ENCODE measurements at places on chromosomes 5 and 9.

- no peak for DNase-seq
Measured at GRCh38 chr5:643811-644271, 31.7 kb downstream of the CEP72 start.

DNA sequence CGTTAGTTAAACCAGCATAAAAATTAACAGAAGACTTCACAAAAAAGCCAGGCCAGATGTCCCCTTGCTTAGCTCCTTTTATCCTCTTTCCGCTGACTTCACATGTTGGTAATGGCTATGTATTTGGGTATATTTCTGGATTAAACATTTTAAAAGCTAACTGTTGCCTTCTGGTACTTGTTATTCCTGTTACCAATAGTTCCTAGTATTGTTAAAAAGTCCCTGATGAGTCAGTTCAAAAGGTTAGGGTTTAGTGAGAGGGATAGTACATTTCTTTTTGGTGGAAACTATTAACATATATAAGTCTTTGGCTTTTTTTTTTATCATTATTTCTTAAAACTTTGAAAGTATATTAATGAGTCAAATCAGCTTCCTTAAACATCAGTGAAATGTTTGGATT is 103.2 kb upstream of the ELL2 start:
- no peak for DNase-seq

- DNase-seq = no peak
Measured at GRCh38 chr5:147687118-147687517, 95.4 kb downstream of the JAKMIP2 start.

- DNase-seq = peak; percentile 93
Measured at GRCh38 chr9:132214027-132214622, 52.3 kb downstream of the NTNG2 start.

DNA sequence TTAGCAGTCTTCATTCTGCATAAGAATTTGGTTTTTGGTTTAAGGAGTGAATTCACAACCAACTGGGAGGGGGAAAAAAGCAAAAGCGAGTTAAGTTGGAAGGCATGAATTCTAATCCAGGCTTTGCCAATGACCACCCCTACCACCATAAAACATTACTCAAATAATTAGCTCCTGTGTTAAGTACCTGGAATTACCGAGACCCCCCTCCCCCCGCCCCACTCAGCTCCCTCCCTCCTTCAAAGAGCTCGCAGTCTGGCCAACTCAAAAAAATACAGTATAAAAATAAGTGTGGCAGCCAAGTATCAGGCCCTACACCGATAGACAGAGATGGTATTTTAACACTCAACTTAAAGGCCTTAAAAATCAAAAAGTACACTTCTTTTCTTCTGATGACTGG is 492 bp downstream of the ATG12 start:
- no peak for DNase-seq

GRCh38 chr9:95103871-95104580 is 213.5 kb downstream of the FANCC start:
- peak; percentile 32 for DNase-seq

GRCh38 chr5:57313716-57314115 is 139.9 kb downstream of the GPBP1 start:
- DNase-seq = no peak

DNA sequence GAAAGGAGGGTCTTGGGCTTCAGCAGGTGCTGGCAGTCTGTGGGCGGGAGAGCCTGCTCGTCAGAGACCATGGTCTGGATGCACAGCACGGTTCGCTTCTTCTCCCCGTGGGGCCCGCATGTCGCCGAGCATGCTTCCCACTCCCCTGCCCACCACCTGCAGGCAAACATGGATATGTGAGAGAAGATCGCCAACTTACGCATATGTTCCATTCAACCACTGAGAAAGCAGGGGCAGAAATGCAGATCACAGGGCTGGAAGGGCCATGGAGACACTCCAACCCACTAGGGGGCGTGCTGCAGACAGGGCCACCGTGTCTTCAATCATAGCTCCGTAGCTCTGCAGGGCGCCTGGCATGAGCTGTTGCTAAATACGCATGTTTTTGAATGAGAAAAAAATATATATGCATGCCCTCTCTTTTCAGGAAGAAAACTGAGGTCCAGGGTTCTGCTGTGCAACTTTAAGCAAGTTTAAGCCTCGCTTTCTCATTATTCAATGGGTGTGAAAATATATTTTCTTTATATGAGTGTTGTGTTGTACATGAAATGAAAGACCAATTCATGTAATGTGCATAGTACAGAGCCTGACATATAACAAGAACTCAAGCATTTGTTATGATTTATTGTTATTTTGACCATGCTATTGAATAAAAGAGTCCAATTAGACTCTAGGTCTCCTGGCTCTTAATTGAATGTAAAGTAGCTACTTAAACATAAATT is 148.0 kb downstream of the TARS1 start:
- peak; percentile 23 for DNase-seq

GRCh38 chr9:123487944-123488548 is 132.0 kb downstream of the CRB2 start:
- no peak for DNase-seq

DNA sequence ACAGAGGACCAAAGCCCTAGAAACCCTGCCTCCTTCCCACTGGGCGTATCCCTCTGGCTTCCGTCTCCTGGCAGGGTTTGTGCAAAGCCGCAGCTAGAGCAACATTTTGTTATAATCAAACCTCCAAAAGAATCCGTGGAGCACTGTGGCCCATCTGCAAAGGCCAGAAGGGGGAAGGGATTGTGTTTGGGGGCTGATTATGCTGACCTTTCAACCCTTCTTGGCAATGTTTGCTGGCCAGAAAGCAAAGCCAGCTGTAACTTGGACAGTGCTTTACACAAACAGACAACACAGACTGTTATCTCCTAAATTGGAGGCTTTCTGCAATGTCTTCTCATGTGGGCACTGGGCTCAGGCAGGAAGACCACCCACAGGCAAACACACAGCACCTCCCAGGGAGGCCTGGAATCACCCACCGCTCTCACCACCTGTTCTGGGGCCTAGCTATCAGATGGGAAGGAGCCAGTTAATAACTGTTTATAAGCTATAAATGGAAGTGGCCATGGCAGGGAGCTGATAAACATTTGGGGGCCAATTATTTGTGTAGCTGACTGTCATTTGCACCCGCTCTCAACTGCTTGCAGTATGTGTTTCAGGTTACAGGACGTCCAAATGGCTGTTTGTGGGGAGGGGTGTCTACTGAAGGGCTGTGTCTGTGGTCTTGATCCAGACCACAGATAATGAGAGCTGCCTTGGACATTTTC is 121.6 kb upstream of the ERCC6L2 start:
- no peak for DNase-seq

- no peak for DNase-seq
Measured at GRCh38 chr9:117720066-117720465, 15.9 kb downstream of the TLR4 start.

GRCh38 chr5:44402084-44402483 is 12.9 kb upstream of the FGF10 start:
- DNase-seq = no peak

GRCh38 chr5:9499498-9499876 is 46.4 kb downstream of the SEMA5A start:
- DNase-seq = no peak

DNA sequence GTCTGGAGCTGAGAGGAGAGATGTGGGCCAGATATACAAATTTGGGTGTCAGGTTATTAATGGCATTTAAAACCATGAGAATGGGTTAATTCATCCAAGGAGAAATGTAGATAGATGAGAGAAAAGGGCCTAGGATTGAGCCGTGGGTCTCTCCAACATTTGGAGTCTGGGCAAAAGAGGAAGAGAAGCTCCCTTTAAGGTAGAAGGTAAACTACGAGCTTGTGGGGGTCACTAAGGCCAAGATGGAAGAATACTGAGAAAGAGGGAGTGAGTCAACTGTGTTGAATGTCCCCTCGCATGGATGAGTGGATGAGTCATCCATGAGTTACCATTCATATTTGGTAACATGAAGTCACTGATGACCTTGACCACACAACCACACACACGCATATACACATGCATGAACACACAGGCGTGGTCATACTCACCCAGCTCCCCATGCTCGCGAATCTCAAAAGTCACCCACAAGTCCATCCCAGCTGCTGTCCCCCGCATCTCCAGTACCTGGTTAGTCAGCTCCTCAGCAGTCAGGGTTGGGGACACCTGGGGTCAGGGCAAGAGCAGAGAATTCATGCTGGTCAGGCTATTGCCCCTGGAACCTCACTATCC is 6.8 kb upstream of the FCHSD1 start:
- peak; percentile 95 for DNase-seq

GRCh38 chr9:134828892-134829291 is 51.7 kb upstream of the FCN2 start:
- DNase-seq = no peak

DNA sequence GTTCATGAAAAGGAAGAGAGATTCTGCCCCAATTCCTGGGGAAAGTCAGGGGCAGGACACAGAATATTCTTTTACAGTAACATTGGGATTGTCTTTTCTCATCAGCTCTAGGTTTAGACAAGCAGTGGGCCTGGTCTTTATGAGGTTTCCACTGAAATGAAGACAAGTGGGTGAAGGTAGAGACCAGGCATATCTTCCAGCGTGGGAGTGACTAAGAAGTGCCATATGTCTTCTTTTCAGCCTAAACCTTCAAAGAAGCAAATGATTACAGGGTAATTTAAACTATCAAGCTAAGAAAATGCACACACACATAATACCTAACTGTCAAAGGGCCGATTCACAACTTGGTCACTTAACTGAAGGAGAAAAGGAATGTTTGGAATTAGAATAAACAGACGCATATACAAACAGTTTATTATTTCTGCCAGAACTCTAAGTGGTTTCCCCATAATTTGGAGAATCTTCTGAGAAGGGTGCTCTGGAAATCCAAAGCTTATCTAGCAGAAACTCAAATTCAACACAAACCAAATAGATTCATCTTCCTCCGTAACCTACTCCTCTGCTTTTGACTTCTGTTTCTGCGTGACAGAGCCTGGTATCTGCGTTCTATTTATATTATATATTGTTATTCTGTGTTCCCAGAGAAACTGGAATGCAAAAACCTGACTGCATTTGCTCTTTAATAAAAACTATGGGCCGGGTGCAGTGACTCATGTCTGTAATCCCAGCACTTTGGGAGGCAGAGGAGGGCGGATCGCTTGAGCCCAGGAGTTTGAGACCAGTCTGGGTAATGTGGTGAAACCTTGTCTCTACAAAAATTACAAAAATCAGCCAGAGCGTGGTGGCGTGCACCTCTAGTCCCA is 22.0 kb upstream of the TEK start:
- DNase-seq = peak; percentile 75

DNA sequence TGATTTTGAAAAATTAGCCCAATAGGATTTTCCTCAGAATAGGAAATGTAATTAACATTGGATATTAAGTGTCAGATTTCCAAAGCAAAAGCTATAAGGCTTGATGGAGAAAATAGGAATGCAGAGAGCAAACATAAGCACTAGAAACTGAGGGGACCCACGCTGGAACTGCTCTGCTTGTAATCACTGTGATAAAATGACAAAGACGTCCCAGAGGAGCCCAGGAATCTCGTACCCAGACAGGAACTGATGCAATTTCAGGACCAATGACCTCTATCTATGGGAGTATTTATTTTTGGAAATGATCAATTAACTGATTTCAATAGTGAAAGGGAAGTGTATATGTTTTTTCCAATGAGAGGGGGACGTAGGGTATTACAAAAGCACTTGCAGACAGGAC is 714.5 kb upstream of the WWC1 start:
- DNase-seq = no peak
